ENCODE measurements at places on chromosomes 2 and 18.
A peak's percentile ranks its signal among the peaks of the same experiment; 100 is the strongest.

- no peak for DNase-seq
Measured at GRCh38 chr2:85235281-85235680, 92.5 kb downstream of the TGOLN2 start.

DNA sequence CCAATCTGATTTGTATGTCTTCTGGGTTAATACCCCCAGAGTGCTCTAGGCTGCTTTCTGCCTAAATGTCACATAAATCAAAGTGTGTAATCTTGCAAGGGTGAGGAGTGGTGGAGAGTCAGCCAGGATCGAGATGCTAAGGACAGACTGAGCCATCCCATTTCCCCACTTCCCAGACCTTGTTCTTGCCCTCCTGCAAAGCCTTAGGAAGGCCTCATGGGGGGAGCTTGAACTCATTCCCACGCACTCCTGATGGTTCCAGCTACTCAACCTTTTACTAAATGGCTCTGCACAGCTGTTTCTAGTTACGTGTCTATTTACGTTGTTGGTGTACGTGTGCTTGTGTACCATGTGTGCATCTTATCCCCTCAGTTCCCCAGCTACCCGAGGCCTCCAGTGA is 423.6 kb upstream of the TNP1 start:
- DNase-seq: no peak

DNA sequence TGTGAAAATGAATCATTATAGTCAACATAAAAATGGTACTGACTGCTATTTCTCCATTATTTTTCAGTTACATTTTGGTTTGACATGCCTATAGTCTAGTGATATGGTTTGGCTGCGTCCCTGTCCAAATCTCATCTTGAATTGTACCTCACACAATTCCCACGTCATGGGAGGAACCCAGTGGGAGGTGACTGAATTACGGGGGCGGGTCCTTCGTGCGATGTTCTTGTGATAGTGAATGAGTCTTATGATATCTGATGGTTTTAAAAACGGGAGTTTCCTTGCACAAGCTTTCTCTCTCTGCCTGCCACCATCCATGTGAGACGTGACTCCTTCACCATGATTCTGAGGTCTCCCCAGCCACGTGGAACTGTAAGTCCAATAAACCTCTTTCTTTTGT is 70.3 kb downstream of the BAZ2B start:
- DNase-seq: no peak

- no peak for DNase-seq
Measured at GRCh38 chr18:48623468-48624235, 84.8 kb downstream of the CTIF start.

GRCh38 chr18:35215026-35215425 is 25.8 kb upstream of the ZNF397 start:
- DNase-seq: no peak

DNA sequence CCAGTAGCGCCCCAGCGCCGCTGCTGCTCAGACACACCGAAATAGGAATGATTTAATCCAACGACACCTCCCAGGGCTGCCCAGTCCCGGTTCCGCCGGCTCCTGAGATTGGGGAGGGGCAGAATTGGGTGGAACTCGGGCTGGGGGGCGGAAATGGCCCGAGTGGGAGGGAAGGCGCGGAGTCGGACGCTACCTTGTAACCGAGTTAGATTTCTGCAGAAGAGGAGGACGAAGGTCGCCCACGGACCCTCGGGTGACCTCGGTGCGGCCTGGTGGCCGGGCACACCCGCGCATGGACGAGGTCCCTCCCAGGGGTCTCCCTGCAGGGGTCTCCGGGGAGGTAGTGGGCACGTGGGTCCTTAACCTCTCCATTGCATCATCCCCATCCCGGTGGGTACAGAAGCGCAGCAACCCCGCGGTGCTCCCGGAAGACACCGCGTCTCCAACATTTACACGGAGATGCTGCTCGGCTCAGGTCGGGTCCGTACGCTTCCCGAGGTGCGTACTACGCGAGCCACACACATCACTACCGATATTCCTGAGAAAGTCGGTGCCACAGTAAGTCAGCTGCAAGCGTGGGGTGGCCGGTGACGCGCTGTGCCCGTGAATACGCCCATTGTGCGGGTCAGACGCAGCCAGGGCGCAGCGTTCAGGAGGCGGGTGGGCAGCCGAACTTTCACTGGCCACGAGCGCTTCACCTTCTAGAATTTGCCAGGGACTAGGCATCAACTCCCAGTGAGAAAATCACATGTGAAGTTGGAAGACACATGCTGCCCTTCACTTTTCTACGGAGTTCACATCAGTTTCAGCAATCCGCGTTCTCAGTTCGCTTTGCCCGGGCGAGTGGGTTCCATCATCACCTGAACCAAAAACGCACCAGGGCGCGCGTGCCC is 3.0 kb downstream of the ZNF516 start:
- DNase-seq: peak; percentile 22

DNA sequence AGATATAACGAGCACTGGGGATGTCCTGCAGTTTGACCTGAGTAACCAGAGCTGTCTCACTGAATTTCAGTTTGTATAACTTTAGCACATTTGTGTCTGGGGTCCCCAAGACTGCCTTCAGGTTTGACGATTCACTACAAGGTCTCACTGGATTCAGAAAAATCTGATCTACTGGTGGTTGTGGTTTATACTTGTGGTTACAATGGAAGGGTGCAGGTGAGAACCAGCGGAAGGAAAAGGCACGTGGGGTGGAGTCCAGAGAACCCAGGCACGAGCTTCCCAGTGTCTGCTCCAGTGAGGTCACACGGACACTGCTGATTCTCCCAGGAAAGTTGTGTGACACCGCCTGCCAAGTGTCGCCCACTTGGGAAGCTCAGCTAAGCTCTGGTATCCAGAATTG is 126.0 kb downstream of the ZNF236 start:
- DNase-seq: no peak

DNA sequence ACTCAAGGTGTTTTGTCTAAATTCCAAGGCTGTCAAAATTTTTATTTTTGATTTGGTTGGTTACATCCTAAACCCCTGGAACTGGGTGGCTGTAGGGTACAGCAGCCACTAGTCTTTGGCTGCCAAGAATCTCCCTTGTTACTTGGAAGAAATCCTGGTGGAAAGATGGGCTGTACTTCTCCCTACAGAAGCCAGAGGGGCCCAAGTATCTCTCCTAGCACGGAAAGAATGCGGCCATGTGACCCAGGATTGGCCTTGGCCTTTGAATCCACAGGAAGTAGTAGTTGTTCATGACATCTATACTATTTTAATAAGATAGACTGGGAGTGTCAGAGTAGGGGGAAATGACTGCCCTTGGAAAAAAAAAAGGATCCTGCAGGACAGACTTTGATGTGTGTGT is 54.4 kb upstream of the MYO3B start:
- DNase-seq: no peak

- no peak for DNase-seq
Measured at GRCh38 chr2:42238644-42239288, 69.6 kb downstream of the EML4 start.

GRCh38 chr2:112540906-112541305 is 1.4 kb upstream of the POLR1B start:
- no peak for DNase-seq

DNA sequence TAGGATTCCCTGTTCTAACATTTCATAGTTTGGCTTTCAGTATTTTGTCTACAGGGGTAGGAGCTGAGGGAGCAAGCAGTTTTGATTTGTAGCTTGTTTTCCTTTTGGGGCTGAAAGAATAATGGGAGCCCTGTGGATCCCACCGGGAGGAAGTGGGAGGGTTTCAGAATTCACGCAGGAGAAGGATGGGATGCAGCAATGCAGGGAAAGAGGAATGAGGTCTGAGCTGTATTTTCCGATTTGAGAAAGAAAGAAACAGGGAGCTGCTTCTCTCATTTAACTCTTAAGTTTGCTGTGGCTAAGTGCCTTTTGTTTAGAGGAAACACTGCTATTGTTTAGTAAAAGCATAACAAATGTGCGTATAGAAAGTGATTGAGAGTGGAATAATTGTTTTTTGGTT is 141.0 kb downstream of the ADCYAP1 start:
- DNase-seq: no peak

- DNase-seq: no peak
Measured at GRCh38 chr18:28905509-28905908, 728.6 kb upstream of the CDH2 start.

DNA sequence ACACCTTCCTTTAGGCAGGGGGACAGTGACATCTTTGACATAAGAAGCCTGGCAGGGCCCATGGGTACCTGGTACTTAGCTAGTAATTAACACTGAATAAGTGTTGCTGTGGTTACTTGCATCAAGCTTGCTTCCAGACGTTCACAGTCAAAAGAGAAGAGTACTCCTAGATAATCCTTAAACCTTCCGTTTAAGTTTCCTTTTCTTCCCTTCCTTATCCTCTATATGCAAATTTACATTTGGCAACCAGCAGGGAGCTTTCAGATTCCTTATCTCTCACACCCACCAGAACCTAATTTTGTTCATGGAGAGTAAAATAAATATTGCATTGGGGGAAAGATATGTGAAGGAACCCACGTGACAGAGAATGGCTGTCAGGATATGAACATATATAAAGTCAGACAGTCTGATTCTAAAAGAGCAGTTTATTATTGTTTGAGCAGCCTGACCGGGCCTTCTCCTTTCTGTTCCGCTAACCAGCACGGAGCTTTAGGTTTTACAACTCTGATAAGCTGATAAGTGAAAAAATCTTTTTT is 7.8 kb upstream of the RAB31 start:
- DNase-seq: no peak

DNA sequence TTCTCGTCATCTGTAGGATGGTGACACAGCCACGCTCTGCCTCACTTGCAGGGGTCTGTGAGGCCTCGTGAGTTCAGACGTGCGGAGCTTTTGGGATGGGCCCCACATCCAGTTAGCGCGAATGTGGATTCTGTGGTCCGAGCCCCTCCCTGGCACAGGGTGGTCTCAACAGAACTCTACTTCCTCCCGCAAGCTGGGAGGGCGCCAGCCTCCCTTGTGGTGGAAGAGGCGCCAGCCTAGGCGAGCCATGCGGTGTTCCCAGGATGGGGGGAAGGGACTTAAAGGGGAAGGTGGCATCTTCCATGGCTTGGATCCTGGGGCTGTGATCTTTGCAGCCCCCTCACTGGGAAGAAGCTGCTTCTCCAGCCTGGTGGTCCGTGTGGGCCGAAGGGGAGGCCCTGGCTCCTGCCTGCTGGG is 1.4 kb downstream of the SNORC start:
- no peak for DNase-seq

DNA sequence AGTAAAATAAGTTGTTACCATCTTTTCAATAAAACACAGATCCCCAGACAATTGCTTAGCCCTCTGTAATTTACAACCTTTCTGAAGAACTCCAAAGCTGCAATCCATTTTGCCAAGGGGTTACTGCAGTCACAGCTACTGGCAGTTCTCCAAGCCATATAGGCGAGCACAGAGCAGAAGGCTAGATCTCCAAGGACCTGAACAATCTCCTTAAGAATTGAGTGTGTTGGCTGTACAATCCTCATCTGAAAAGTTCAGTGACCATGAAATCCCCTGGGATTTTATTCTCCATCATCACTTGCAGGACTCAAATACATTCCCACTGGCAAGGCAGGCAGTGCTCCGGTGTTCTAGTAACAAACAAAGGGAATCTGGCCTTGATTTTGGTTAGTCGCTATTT is 103.9 kb upstream of the LRP1B start:
- DNase-seq: no peak

GRCh38 chr18:58417752-58418151 is 211.1 kb downstream of the ALPK2 start:
- no peak for DNase-seq

GRCh38 chr2:209682646-209683045 is 89.0 kb upstream of the UNC80 start:
- DNase-seq: no peak

GRCh38 chr18:57343833-57344232 is 8.5 kb upstream of the ST8SIA3 start:
- no peak for DNase-seq

DNA sequence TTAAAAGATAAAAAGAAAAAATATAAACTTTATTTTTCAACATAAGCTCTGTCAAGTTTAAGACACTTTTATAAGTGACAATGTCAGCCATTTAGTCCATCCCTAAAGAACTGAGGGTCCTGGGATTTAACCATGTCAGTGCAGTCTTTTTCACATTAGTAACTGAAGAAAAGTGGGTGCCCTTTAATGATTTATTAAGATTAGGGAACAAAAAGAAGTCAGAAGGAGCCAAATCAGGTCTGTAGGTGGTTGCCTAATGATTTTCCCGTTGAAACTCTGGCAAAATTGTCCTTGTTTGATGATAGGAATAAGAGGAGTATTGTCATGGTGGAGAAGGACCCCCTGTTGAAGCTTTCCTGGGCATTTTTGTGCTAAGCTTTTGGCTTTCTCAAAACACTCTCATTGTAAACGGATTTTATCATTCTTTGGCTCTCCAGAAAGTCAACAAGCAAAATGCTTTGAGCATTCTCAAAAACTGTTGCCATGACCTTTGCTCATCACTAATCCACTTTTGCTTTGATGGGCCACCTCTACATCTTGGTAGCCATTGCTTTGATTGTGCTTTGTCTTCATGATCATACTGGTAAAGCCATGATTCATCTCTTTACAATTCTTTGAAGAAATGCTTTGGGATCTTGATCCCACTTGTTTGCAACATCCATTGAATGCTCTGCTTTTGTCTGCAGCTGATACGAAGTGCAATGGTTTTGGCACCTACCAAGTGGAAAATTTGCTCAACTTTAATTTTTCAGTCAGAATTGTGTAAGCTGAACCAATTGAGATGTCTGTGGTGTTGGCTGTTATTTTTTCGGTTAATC is 22.0 kb downstream of the TSPYL6 start:
- DNase-seq: no peak

DNA sequence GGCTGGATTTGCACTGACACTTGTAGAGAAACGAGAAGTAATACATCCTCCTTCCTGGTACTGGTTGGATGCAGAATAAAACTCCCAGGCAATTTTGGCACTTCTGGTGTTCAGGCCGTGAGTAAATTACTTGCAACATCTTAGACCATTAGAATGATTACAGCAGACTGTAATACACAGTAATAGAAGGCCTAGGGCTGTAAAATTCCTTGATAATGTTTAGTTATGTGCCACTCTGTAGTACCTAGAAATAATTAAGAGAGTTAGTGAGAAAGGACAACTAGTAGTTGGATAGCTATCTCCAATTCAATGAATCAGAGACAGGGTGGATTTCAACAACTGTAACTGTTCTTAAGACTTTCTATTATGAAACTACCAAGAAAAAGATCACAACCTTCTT is 356.3 kb upstream of the SETBP1 start:
- DNase-seq: no peak

DNA sequence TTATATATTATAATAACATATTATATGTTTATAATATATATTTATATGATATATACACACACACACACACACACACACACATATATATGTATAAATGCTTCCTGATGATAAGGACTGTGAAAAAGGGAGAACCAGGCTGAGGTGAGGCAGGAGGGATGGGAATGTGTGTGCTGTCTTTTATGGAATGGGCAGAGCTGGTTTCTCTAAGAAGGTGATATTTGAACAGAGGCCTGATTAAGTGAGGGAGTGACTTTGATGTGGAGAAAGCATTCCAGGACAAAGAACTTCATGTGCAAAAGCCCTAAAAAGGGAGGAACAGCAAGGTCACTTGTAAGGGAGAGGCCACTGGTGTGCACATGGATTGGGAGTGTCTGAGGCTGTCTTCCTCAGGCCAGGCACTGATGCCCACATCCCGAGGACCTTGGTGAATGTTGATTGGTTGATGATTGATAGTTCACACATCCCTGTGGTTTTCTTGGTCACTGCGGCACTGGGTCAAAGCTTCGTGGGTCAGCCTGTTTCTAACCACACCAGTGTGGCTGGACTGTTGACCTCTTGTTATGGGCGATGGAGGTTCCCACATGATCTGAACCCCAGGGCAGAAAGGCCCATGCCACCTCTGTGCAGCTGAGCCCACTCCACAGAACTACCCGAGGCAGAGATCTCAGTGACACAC is 196.9 kb downstream of the MYCN start:
- DNase-seq: no peak
